ENCODE measurements at places on chromosomes 11 and 22.

DNA sequence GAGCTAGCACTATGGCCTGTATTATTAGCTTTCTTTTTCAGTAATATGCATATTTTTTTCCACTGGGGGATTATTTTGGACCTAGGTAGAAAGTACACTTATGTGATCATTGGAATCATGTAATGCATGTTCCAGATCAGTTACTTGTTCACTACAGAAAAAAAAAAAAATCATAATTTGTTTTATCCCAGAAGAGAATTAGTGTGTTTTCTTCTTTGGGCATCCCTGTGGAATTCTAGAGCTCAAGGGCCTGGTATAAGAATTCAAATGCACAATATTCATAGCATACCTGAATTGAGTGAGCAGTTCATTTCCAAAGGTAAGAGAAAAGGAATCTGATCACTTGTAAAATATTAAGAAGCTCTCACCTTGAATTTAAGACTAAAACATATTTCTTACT, at the start of gene OR5T1:
OR5T1 (plus strand) TSS at position 301 of the 400 bp plus-strand sequence. CDS start 1,485 bp downstream, outside the sequence.
- DNase-seq: no peak

- DNase-seq: no peak
These were observed 149.8 kb downstream of the CCDC34 start for GRCh38 chr11:27213232-27213660.

DNA sequence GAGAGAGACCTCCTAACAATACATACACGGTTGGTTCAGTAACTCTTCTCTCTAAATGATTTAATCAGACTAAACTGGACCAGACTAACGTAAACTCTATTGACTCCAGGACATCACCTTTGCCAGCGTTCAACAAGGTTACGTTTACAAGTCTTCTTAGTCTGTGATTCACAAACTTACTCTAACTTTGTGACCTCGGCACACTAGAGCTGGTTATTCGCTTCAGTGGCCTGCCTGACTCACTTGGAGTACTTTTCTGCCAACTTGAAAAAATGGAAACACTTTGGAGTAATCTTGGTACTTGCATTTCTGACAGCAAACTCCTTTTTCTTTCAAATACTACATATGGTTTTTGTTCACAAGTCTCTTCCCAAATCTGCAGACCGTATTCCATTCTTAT, 26.2 kb downstream of the MTMR2 start:
- no peak for DNase-seq

GRCh38 chr11:111427471-111427912, 48.4 kb upstream of the POU2AF1 start:
- DNase-seq: no peak

DNA sequence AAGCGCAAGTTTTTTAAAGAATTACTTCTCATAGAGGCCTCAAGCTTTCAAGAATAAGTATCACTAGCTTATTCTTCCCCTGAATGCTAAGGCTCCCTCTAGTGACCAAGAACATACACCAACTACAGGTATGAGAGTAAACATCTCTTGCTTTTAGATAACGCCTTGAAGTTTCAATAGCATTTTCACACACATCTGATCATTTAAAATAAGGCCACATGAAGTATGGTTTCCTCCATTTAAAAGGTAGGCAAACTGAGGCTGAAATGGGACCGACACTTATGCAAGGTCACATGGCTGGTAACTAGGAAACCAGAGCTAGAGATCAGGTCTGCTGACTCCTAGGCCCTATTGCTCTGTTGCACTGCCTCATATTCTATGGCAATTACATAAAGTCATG, 66.5 kb downstream of the CCDC34 start:
- no peak for DNase-seq

Measured in stimulated activated CD4-positive, alpha-beta T cell treated with anti-CD3 and anti-CD28 coated beads, Interleukin-12 subunit alpha, Interleukin-12 subunit beta, amount 100 ng/mL, for 24 hours (primary cell).